ENCODE measurements at places on chromosomes 13 and 19.

GRCh38 chr13:76937281-76937820 lies 11.0 kb upstream of the ACOD1 start:
- no peak for DNase-seq

DNA sequence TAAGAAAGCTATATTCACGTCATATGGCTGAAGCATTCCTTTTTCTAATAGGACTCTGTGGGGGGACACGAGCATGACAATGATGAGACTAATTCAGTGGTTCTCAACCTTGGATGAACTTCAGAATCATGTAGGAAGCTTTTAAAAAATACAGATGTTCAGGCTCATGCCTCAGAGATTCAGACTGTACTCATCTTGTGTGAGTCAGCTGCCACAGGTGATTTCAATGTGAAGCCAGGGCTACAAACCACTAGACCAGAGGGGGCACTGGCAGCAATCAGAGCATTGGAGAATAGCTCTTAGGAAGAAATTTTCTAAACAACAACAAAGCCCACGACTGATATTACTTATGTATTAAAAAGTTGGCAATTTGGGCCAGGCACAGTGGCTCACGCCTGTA lies 91.7 kb downstream of the SERP2 start:
- no peak for DNase-seq

DNA sequence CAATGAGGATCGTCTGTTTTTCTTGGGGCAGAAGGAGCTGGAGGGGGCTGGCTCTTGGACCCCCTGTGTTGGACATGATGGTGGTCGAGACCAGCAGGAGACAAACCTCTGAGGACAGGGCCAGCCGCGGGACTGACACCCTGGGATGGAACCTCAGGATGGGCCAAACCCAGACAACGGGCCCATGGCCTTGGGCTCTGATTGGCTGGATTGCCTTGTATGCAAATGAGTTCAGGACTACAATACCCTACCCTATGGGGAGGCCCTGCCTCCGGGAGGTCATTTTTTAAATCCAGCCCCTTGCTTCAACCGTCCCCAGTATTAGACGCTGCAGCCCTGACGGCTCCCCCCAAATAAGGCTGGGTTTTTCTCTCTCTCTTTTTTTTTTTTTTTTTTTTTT lies 22.0 kb downstream of the SLC5A5 start:
- DNase-seq: no peak

- no peak for DNase-seq
Observed at GRCh38 chr19:32702010-32702409, 10.4 kb downstream of the NUDT19 start.

GRCh38 chr19:16185768-16186123 lies 536 bp downstream of the FAM32A start:
- DNase-seq: peak; percentile 44
